BE2C (cell line): ENCODE measurements at places on chromosomes 7 and 10.

GRCh38 chr7:141268614-141269013 is 194.8 kb downstream of the TMEM178B start:
- DNase-seq: no peak

GRCh38 chr7:74412056-74412455 is 41.6 kb upstream of the GTF2IRD1 start:
- no peak for DNase-seq

- no peak for DNase-seq
Observed at GRCh38 chr10:105973360-105973759, 1191.1 kb downstream of the SORCS1 start.

DNA sequence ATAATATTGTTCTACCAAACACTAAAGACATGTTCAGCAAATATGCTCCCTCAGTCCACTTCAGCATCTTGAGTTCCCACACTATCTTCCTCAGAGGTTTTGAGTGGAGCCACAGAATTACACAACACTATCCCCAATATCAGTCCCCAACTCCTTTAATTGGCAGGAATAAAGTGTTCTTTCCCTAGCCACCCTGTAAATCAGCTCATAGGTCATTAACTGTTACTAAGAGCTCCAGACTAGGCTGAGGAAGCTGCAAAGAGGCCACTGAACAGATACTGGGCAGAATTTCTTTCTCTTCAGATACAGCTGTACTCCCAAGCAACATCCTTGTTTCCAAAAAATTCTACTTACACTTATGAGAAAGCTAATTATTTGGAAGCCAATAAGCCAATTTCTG is 11.6 kb upstream of the KAT6B start:
- DNase-seq: no peak

GRCh38 chr7:106871793-106872571 is 6.9 kb downstream of the PIK3CG start:
- DNase-seq: no peak

- DNase-seq: no peak
Observed at GRCh38 chr7:21719846-21720245, 177.0 kb downstream of the DNAH11 start.

GRCh38 chr10:116099023-116099420 is 174.0 kb downstream of the GFRA1 start:
- DNase-seq: no peak

GRCh38 chr10:73857446-73857845 is 16.9 kb downstream of the CAMK2G start:
- DNase-seq: no peak

DNA sequence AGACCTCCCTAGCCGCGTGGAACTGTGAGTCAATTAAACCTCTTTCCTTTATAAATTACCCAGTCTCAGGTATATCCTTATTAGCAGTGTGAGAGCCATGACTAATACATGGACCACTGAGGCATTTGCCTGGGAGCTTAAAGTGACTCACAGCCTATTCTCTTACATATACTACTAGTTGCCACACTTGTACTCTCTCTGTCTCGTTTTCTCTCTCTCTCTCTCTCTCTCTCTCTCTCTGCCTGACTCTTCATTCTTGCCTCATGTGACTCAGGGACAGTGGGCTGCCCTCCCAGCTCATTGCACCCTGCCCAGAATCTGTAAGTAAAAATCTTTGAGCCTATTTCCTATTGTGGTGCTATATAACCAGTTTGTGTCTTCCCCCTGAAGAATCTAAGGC is 238.5 kb upstream of the MAGI2 start:
- DNase-seq: no peak
